ENCODE measurements at places on chromosomes 3 and 15.
A peak's percentile ranks its signal among the peaks of the same experiment; 100 is the strongest.

- no peaks in the 10 kb centered on the region for H3K4me1 ChIP-seq
- no peaks in the 10 kb centered on the region for H3K36me3 ChIP-seq
- H3K4me3 ChIP-seq = no peak overlapping the region
- DNase-seq = no peak
Measured at GRCh38 chr3:155386919-155387318, 93.4 kb upstream of the STRIT1 start.

GRCh38 chr15:75021341-75021740 lies 2.0 kb upstream of the PPCDC start:
- DNase-seq = no peak
- no peak overlapping the region for H3K4me3 ChIP-seq
- peaks cover 8% of the 10 kb centered on the region for H3K36me3 ChIP-seq
- no peaks in the 10 kb centered on the region for H3K27me3 ChIP-seq
- H3K27ac ChIP-seq = no peak overlapping the region

- H3K27me3 ChIP-seq = no peaks in the 10 kb centered on the region
- peaks cover 72% of the 10 kb centered on the region for H3K36me3 ChIP-seq
- DNase-seq = peak; percentile 94
- H3K4me3 ChIP-seq = peak overlapping the region; percentile 51
- peaks cover 80% of the 10 kb centered on the region for H3K4me1 ChIP-seq
Measured at GRCh38 chr3:51686512-51687215, 15.6 kb downstream of the TEX264 start.

- no peak overlapping the region for H3K4me3 ChIP-seq
- no peak for DNase-seq
- H3K36me3 ChIP-seq = no peaks in the 10 kb centered on the region
- no peaks in the 10 kb centered on the region for H3K27me3 ChIP-seq
Measured at GRCh38 chr3:34533451-34533850, 735.0 kb downstream of the PDCD6IP start.

DNA sequence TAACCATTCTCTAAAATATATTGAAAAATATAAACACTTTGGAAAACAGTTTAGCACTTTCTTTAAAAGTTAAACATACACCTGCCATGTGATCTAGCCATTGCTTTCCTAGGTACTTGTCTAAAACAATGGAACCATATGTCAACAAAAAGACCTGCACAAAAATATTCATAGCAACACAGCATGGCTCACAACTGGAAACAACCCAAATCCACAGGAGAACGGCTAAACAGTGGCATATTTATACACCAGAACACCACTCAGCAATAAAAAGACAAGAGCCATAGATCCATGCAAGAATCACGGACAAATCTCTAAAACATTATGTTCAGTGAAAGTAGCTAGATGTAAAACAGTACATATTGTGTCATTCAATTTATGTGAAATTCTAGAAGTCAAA lies 221.3 kb upstream of the UBE2E2 start:
- H3K4me3 ChIP-seq = no peak overlapping the region
- no peak overlapping the region for H3K27ac ChIP-seq
- no peak for DNase-seq
- H3K36me3 ChIP-seq = no peaks in the 10 kb centered on the region
- H3K4me1 ChIP-seq = no peaks in the 10 kb centered on the region
- H3K27me3 ChIP-seq = no peaks in the 10 kb centered on the region

- H3K27me3 ChIP-seq = no peaks in the 10 kb centered on the region
- H3K27ac ChIP-seq = no peak overlapping the region
- DNase-seq = no peak
- H3K36me3 ChIP-seq = no peaks in the 10 kb centered on the region
- H3K4me3 ChIP-seq = no peak overlapping the region
- no peaks in the 10 kb centered on the region for H3K4me1 ChIP-seq
Measured at GRCh38 chr3:146093896-146094295, 67.1 kb downstream of the PLOD2 start.

GRCh38 chr15:83290236-83290635 lies 5.8 kb upstream of the BNC1 start:
- H3K4me1 ChIP-seq = no peaks in the 10 kb centered on the region
- no peaks in the 10 kb centered on the region for H3K36me3 ChIP-seq
- no peak overlapping the region for H3K4me3 ChIP-seq
- DNase-seq = no peak

GRCh38 chr15:48090666-48091065 lies 30.1 kb upstream of the SLC24A5 start:
- no peaks in the 10 kb centered on the region for H3K4me1 ChIP-seq
- H3K4me3 ChIP-seq = no peak overlapping the region
- no peak overlapping the region for H3K27ac ChIP-seq
- DNase-seq = no peak
- H3K36me3 ChIP-seq = no peaks in the 10 kb centered on the region
